Chondrocyte (in vitro differentiated cells): ENCODE measurements at places on chromosomes 4 and X.

- H3K4me1 ChIP-seq = no peaks in the 10 kb centered on the region
- no peaks in the 10 kb centered on the region for H3K27me3 ChIP-seq
- no peak for DNase-seq
Observed at GRCh38 chr4:167555338-167556022, 321.2 kb upstream of the SPOCK3 start.

DNA sequence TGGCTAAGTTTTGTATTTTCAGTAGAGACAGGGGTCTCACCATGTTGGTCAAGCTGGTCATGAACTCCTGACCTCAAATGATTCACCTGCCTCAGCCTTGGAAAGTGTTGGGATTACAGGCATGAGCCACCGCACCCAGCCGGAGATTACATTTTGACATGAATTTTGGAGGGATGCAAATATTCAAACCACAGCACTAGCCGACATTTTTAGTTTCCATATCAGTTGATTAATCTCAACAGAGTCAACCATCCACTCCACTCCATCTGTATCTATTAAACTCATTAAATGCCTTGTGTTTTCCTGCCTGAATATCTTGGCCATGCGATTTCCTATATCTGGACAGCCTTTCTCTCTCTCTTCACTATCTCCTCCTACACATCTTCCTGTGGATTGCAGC is 64.1 kb upstream of the PDGFRA start:
- H3K4me3 ChIP-seq = no peak overlapping the region
- no peaks in the 10 kb centered on the region for H3K36me3 ChIP-seq
- peak overlapping the region; percentile 83 for H3K27ac ChIP-seq
- H3K27me3 ChIP-seq = no peaks in the 10 kb centered on the region
- peaks cover 37% of the 10 kb centered on the region for H3K4me1 ChIP-seq

- no peaks in the 10 kb centered on the region for H3K27me3 ChIP-seq
- DNase-seq = no peak
- H3K4me1 ChIP-seq = peaks cover 17% of the 10 kb centered on the region
- no peak overlapping the region for H3K27ac ChIP-seq
Observed at GRCh38 chr4:124899997-124900396, 187.5 kb upstream of the ANKRD50 start.

DNA sequence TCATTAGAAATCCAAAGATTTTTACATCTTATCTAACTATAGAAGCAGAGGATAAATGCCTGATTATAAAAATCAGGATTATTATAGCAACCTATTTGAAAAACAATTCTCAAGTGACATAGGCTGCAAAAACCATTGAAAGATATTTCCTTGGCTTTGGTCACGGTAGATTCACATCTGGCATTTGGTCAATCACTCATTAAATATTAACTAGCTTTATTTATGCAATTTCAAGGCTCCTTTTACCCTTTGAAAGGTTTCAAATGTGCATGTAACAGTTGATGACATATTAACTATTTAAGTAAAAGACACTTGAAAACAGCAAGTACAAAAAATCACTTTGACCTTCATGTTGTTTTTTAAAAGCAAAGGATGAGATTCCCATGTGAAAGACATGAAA is 98.1 kb downstream of the MMRN1 start:
- H3K36me3 ChIP-seq = no peaks in the 10 kb centered on the region
- no peaks in the 10 kb centered on the region for H3K4me1 ChIP-seq
- H3K4me3 ChIP-seq = no peak overlapping the region
- no peak for DNase-seq

DNA sequence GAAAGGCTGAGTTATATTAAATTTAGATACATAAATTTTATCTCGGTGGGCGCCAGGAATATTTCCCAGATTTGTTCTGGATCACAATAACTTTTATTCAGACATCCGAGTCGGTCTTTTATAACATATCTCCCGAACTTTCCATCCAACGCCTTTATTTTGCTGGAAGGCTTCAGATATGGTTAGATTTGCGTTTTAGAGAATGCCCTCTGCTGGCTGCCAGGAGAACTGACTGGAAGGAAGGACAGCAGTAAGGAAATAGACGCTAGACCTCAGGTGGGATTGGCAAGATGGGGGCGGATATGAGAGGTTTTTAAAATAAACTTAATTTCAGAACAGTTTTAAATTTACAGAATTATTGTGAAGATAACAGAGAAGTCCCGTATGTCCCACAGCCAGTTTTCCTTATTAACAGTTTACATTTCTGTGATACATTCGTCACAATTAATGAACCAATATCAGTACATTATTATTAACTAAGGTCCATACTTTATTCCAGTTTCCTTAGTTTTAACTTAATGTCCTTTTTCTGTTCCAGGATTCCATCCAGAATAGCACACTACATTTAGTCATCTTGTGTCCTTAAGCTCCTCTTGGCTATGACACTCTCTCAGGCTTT is 4.6 kb upstream of the KANTR start:
- H3K4me1 ChIP-seq = peaks cover 36% of the 10 kb centered on the region
- peaks cover 10% of the 10 kb centered on the region for H3K36me3 ChIP-seq
- H3K27ac ChIP-seq = peak overlapping the region; percentile 93
- DNase-seq = no peak

DNA sequence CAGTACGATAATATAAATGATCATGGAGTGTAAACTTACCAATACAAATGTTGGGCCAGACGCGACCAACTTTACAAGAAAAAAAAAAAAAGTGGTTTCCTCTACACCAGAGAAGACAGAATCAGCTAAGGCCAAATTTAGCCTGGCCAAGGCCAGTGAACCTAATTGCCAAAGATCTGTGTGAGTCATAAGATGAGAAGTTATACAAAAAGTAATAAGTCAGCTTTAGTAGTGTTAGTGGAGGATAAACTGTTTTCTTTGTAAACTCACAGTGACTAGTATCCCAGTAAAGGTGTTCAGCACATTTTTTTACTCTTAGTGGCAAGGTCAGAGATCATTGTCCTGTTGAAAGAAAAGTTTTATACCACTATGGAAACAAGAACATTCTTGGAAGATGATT is 531.4 kb upstream of the TECRL start:
- no peak overlapping the region for H3K4me3 ChIP-seq
- H3K27ac ChIP-seq = no peak overlapping the region
- H3K4me1 ChIP-seq = peaks cover 5% of the 10 kb centered on the region
- no peaks in the 10 kb centered on the region for H3K36me3 ChIP-seq
- no peak for DNase-seq

- H3K36me3 ChIP-seq = no peaks in the 10 kb centered on the region
- DNase-seq = no peak
- no peaks in the 10 kb centered on the region for H3K4me1 ChIP-seq
- H3K27me3 ChIP-seq = peaks cover 14% of the 10 kb centered on the region
Observed at GRCh38 chrX:3950373-3950772, 236.9 kb upstream of the PRKX start.

- no peaks in the 10 kb centered on the region for H3K27me3 ChIP-seq
- no peak overlapping the region for H3K27ac ChIP-seq
- peaks cover 13% of the 10 kb centered on the region for H3K36me3 ChIP-seq
- H3K4me1 ChIP-seq = peaks cover 28% of the 10 kb centered on the region
- DNase-seq = no peak
- no peak overlapping the region for H3K4me3 ChIP-seq
Observed at GRCh38 chr4:84944947-84945346, 21.5 kb downstream of the WDFY3 start.

DNA sequence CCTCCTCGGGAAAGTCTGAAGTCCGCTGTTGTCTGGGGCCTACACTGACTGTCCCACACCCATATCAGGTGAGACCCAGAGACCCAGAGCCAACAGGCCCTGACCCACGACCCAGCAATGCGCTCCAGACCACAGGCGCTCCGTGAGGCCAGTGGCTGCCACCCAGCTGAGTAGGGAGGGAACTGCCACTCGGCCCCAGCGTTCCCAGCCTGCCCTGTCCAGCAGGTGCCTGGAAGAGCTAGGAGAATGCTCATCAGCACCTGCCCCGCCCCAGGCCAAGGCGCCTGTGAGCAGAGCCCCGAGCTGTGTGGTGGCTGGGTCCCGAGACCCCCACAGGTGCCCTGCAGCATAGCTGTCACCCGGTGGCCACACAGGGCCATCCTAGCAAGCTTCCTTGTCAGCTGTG is 2.7 kb downstream of the SPON2 start:
- H3K27ac ChIP-seq = no peak overlapping the region
- H3K4me3 ChIP-seq = no peak overlapping the region
- no peak for DNase-seq

- H3K27ac ChIP-seq = peak overlapping the region; percentile 81
- H3K36me3 ChIP-seq = no peaks in the 10 kb centered on the region
- peak overlapping the region; percentile 72 for H3K4me3 ChIP-seq
- DNase-seq = no peak
- H3K27me3 ChIP-seq = no peaks in the 10 kb centered on the region
Observed at GRCh38 chrX:40266490-40267333, 169.0 kb upstream of the BCOR start.

DNA sequence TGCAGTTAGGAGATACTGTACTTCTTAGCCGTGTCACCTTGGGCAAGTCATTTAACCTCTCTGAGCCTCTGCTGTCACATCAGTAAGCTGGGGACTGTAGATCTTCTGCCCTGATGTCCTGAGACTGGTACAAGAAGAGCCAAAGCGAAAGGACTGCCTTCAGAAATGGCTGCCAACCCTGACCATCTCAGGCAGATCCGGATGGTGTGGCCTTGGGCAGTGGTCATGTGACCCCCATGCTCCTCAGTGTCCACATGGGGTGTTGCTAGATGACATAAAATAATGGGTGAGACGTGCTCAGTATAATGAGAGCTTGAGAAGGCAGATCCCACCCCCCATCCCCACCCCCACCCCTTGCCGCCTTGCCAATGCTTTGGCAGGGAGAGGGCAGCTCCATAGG is 60.4 kb upstream of the MTM1 start:
- no peak for DNase-seq
- H3K4me1 ChIP-seq = peaks cover 14% of the 10 kb centered on the region
- no peaks in the 10 kb centered on the region for H3K27me3 ChIP-seq
- H3K4me3 ChIP-seq = no peak overlapping the region

- no peaks in the 10 kb centered on the region for H3K36me3 ChIP-seq
- H3K27ac ChIP-seq = no peak overlapping the region
Observed at GRCh38 chr4:180059216-180059881, 2183.9 kb upstream of the TENM3 start.

GRCh38 chrX:5084279-5084678 is 1144.4 kb downstream of the NLGN4X start:
- no peak for DNase-seq

- no peaks in the 10 kb centered on the region for H3K4me1 ChIP-seq
- no peak overlapping the region for H3K4me3 ChIP-seq
- no peaks in the 10 kb centered on the region for H3K27me3 ChIP-seq
- H3K27ac ChIP-seq = no peak overlapping the region
- no peak for DNase-seq
Observed at GRCh38 chr4:16652732-16653305, 245.6 kb downstream of the LDB2 start.

- no peak for DNase-seq
- no peak overlapping the region for H3K4me3 ChIP-seq
- H3K4me1 ChIP-seq = peaks cover 47% of the 10 kb centered on the region
Observed at GRCh38 chr4:123415977-123416376, 19.4 kb downstream of the SPRY1 start.

GRCh38 chr4:73709451-73710033 is 30.8 kb upstream of the CXCL8 start:
- no peaks in the 10 kb centered on the region for H3K36me3 ChIP-seq
- no peak overlapping the region for H3K4me3 ChIP-seq
- peaks cover 36% of the 10 kb centered on the region for H3K4me1 ChIP-seq
- DNase-seq = no peak
- no peaks in the 10 kb centered on the region for H3K27me3 ChIP-seq

DNA sequence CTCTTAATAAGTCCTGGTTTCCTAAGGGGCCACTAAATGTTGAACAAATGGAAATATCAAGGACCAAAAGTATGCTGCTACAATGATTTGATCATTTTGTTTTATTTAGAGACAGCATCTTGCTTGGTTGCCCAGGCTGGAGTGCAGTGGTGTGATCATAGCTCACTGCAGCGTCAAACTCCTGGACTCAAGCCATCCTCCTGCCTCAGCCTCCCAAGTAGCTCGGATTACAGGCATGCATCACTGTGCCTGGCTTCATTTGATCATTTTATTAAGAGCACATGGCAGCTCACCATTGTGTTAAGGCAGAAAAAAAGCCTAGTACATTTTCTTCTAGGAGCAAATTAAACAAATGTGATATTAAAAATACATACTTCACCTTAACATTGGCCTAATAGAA is 52.7 kb downstream of the DCLK2 start:
- H3K4me1 ChIP-seq = peaks cover 69% of the 10 kb centered on the region
- no peaks in the 10 kb centered on the region for H3K27me3 ChIP-seq
- H3K4me3 ChIP-seq = no peak overlapping the region
- H3K27ac ChIP-seq = no peak overlapping the region

- H3K27me3 ChIP-seq = no peaks in the 10 kb centered on the region
- no peak overlapping the region for H3K4me3 ChIP-seq
- H3K27ac ChIP-seq = peak overlapping the region; percentile 17
- peaks cover 15% of the 10 kb centered on the region for H3K4me1 ChIP-seq
Observed at GRCh38 chrX:20309806-20310205, 43.1 kb upstream of the RPS6KA3 start.

DNA sequence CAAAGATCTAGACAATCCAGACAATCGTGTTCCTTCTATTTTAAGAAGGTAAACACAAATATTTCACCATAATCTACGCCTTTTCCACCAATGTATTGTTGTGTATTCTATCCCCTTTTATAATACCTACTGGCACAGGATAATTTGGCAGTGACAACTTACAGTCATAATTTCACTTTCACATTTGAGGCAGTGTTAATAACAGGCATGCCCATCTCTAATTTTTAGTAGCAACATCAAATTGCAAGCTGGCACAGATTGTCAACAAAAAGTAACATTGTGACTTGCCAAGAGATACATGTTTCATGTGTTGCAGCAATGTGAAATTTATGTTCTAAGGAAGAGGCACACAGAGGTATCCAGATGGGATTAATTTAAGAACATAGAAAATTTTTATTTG is 912.5 kb upstream of the PABPC4L start:
- H3K4me3 ChIP-seq = no peak overlapping the region
- H3K4me1 ChIP-seq = peaks cover 2% of the 10 kb centered on the region
- DNase-seq = no peak
- H3K27ac ChIP-seq = no peak overlapping the region
- H3K36me3 ChIP-seq = peaks cover 3% of the 10 kb centered on the region

GRCh38 chr4:175514174-175514573 is 297.9 kb downstream of the GPM6A start:
- H3K27ac ChIP-seq = no peak overlapping the region
- no peak overlapping the region for H3K4me3 ChIP-seq
- H3K27me3 ChIP-seq = no peaks in the 10 kb centered on the region
- H3K36me3 ChIP-seq = no peaks in the 10 kb centered on the region
- DNase-seq = no peak
- peaks cover 3% of the 10 kb centered on the region for H3K4me1 ChIP-seq

- no peaks in the 10 kb centered on the region for H3K4me1 ChIP-seq
- no peak overlapping the region for H3K4me3 ChIP-seq
- H3K27me3 ChIP-seq = peaks cover 4% of the 10 kb centered on the region
Observed at GRCh38 chrX:1518512-1518911, 18.5 kb downstream of the P2RY8 start.
